ENCODE measurements at places on chromosomes 1 and 21.

GRCh38 chr1:28480308-28480707, 25.5 kb upstream of the RCC1 start:
- DNase-seq = no peak

DNA sequence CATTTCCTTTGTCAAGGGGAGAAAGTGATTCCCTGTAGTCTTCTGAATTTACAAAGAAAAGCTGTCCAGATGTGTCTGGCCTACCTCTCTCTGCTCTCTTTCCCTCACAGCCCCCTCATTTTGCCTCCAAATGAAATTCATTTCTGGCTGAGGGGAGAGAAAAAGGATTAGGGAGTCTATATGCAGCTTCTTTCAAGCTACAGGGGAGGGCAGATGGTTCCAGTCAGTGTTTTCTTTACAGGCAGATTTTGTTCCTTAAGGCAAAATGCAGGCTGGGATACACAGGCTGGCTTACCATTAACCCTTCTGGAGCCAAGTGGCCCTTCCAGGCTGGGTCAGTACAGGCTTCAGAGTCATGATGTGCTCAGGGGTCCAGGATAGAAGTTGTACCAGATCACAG, 198.1 kb upstream of the USP24 start:
- DNase-seq = no peak

GRCh38 chr1:184324972-184325371, 61.9 kb upstream of the C1orf21 start:
- no peak for DNase-seq

GRCh38 chr1:45196863-45197262, 9.5 kb downstream of the ZSWIM5 start:
- no peak for DNase-seq

DNA sequence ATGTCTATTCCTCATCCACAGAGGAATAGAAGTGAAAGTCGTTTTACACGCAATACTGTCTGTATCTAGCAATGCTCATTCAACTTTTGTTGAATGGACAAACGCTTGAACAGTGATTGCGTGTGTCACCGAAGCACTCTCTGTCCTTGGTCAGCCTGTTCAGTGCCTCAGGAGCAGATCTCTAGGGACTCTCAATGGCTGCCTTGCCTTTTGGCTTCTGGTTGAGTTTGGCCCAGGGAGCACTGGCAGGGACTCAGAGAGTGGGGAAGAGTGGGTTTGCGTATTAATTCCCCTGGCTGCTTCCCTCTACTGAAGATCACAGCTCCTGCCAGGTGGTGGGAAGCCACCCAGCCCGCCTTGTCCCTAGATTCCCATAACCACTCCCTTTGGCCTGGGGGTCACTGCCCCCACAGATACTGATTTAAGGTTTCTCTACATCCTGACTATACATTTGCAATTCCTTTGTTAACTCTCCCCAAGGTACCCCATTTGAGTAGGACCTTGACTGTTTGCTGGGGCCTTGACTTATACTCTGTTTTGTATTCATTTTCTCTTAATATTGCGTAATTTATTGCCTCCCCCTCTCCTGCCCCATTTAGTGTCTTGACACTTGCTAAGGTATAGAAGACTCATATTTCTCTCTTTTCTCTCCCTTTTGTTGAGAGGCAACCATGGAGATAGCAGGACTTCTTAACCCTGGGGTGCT, 61.7 kb upstream of the USP24 start:
- no peak for DNase-seq

- peak; percentile 37 for DNase-seq
Observed at GRCh38 chr1:47411436-47411835, 4.6 kb upstream of the FOXE3 start.

DNA sequence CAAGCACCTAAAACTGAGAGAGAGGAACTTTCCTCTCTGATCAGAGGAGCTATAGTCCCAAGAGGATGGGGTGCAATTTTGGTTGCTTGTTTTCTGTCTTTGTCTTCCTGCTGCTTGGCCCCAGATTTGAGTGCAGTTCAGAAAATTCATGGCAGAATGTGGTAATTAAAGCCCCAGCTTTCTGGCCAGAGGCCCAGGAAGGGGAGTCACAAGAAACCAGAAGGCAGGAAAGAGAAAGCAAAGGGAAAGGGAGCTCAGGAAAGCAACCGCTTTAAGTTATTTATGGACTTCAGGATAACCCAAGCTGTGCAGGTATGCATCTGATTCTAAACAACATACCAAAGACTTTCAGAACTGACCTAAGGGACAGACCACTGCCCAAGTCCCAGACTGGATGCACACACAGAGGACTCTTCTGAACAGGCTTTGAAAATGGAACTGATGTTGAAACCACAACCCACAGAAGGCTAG, 88.8 kb downstream of the ST3GAL3 start:
- DNase-seq = peak; percentile 36

- peak; percentile 79 for DNase-seq
Observed at GRCh38 chr1:160826546-160826945, 30.6 kb downstream of the LY9 start.

GRCh38 chr1:94727846-94728715, 92.1 kb upstream of the SLC44A3 start:
- DNase-seq = peak; percentile 85

Data from urothelium cell line (cell line).